ENCODE measurements at places on chromosomes 11 and 22.

- DNase-seq = no peak
These were observed 51.3 kb upstream of the FLI1 start for GRCh38 chr11:128642571-128642970.

GRCh38 chr11:30798547-30799236 lies 212.5 kb upstream of the MPPED2 start:
- DNase-seq = no peak

DNA sequence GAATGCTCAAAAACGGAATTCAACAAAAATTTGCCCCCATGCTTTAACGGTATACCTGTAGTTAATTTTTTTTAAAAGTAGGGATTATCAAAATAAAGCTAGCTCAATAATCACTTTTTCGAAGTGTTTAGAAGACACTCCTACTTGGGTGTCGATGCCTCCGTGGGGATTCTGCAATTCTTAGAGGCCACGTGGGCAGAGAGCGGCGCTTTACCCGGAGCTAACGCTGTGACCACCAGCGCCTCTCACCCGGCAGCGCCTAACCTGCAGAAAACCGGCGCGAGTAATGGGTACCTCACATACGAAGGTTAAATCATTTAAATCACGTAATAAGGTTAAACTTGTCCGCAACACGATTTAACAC lies 583 bp downstream of the TAF1D start:
- DNase-seq = no peak

GRCh38 chr11:11589437-11589836 lies 32.4 kb downstream of the GALNT18 start:
- no peak for DNase-seq

DNA sequence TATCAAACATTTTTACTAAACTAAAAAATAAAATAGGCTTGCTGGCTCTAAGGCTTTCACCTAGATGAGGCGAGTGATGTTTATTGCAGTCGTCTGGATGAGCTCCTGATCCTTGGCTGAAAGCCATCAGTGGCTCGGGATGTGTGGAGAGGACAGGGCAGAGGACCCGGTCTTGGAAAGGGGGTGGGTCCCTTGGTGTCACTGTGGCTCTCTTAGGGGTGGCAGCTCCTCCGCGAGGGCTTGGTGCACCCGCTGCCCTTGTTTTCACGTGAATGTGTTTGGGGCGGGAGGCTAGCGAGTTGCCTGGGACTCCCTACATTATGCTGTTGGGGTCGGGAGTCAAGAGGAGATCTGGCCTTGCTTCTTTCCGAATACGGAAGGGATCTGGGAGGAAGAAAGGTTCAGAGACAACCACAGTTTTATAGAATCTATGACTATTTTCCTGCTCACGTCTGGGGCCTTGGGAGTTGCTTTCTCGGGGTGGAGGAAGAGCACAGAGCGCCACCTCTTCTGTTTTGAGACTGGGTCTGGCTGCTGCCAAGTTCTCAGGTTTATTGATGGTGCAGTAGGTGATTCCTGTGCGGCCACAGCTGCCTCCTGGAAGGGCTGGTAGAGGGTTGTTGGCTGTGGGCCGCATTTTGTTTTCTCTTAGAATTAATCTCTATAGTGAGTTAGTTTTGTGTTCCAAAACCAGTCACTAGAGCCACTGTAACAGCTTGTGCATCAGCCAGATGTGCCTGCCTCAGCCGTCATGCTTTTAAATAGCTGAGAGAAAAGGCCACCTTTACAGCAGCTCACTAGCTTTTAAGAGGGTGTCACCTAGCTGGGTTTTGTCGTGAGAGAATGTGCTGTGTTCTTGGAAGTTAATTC lies 12.8 kb downstream of the TBC1D22A start:
- DNase-seq = no peak

GRCh38 chr11:119361056-119361787 lies 14.7 kb upstream of the MFRP start:
- DNase-seq = no peak

- peak; percentile 15 for DNase-seq
These were observed 149.5 kb downstream of the PGR start for GRCh38 chr11:100980156-100980555.

DNA sequence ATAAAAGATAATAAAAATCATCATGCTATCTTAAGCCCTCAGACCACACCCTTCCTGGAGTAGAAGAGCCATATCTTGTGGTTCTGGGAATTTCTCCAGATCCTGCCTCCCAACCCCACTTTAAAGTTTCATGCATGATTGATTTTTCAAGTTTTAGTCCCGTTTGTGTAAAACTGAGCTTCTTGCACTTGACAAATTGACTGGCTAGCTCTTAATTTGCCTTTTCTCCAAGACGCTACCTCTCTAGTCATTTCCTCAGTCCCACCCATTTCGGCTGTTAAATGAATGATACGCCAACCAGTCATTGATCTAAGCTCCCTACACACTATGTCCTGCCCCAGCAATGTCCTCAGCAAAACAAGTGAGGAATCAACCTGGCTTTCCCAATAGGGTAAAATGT lies 71.8 kb upstream of the TEAD1 start:
- no peak for DNase-seq

DNA sequence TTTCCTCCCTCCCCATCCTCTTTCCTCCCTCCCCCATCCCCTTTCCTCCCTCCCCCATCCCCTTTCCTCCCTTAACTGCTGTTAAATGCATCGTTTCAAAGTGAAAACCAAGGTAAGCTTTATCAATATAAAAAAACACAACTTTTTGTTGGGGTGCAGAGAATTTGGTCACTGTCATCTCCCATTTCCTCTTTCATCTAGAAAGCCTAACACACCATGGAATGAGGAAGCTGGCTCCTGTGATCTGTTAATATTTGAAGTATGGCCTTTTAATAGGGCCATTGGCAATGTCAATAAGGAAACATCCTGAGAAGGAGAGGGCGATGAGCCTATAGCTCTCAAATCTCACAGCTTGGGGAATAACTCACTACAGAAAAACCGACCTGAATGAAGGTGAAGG lies 7.0 kb downstream of the EXPH5 start:
- DNase-seq = no peak

- no peak for DNase-seq
These were observed 266.0 kb upstream of the MTNR1B start for GRCh38 chr11:92703449-92703830.

DNA sequence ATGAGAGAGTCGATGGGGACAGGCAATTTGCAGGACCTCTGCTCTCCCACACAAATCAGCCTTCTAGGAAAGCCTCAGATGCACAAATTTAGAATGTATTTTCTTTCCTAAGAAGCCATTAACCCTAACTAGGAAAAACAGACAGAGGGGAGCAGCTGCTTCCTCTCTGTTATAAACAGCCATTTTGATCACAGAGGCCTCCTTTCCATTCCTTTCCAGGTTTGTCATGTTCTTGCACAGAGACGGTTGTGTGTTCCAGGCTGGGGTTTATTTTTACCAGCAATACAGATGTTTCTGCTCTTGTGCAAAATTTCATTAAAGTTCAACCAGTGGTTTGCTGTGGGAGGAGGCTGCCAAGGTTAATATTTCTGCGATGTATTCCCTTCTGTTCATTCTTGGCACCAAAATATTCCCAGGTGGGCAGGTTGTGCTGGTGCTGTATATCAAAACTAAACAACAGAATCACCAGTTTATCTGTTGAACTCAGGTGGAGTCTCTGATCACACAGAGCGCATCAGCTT lies 90.2 kb downstream of the NAV2 start:
- DNase-seq = no peak

- no peak for DNase-seq
These were observed 6.9 kb downstream of the GP1BB start for GRCh38 chr22:19730198-19730597.

DNA sequence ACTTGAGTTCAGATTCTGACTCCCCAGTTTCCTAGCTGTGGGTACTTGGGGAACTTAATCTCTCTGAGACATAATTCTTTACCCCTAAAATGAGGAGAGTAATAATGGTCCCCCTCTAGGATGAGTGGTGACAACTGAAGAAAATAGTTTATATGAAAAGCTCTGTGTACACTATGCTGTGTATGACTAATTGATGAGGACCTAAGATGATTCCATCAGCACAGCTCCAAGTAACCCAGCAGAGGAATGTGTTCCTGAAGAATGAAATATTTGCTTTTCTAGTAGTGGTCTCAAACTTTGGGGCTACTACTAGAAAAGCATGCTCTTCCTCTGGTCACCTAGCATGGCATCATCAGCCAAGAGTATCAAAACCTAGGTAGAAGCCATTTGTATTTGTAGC lies 217.3 kb upstream of the NARS2 start:
- no peak for DNase-seq

DNA sequence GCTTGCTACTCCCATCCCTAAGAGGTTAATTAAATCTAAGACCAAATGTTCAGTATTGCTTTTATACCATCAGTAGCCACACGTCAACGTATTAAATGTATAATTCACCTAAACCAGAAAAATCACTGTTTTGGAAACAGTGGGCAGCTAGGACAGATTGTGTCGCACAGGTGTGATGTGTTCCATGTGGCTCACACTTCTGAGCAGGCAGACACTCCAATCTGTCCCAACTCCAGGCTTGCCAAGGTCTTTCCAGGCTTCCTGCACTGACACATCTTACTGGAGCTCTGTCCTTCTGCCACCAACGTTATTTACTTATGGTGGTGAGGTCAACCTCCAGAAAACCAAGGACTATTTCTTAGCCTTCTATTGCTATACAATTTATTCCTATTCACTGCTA lies 11.4 kb downstream of the SIAE start:
- no peak for DNase-seq

DNA sequence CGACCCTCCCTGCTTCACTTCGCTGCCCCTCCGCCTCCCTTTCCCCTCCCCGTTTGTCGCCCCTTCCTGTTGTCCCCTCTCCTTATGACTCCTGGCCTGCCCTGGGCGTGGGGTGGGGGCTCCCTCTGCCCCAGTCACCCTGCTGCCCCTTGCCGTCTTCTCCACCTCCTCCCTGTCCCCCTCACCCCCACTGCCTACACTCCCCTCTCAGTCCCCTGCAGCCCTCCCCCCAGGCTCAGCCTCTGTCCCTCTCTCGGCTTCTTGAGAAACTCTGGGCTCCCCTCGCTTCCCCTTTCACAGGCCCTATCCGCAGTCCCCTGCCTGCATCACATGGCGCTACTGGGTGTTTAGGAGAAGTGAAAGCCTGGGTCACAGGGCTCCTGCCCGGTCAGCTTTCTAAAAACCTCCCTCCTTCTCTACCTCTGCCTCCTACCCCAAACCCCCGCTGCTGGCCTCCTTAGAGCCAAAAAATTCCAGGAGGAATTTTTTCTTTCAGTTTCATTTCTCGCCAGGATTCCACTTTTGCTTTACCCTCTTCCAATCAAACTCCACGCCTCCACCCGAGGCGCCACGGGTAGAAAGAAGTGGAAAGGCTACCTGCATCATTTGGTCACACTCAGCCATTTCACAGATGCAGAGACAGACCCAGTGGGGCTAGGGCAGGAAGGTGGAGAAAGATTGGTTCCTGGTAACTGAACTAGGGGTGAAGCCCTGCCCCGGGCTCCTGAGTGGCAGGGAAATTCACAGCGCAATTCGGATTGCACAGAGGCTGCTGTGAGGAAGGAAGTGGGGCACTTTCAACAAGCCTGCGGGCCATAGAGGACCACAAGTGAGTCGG lies at the start of gene SLC15A3:
Gene SLC15A3 (minus strand): TSS at position 273 of the 838 bp plus-strand sequence. CDS start 625 bp downstream, outside the sequence.
- DNase-seq = peak; percentile 57

DNA sequence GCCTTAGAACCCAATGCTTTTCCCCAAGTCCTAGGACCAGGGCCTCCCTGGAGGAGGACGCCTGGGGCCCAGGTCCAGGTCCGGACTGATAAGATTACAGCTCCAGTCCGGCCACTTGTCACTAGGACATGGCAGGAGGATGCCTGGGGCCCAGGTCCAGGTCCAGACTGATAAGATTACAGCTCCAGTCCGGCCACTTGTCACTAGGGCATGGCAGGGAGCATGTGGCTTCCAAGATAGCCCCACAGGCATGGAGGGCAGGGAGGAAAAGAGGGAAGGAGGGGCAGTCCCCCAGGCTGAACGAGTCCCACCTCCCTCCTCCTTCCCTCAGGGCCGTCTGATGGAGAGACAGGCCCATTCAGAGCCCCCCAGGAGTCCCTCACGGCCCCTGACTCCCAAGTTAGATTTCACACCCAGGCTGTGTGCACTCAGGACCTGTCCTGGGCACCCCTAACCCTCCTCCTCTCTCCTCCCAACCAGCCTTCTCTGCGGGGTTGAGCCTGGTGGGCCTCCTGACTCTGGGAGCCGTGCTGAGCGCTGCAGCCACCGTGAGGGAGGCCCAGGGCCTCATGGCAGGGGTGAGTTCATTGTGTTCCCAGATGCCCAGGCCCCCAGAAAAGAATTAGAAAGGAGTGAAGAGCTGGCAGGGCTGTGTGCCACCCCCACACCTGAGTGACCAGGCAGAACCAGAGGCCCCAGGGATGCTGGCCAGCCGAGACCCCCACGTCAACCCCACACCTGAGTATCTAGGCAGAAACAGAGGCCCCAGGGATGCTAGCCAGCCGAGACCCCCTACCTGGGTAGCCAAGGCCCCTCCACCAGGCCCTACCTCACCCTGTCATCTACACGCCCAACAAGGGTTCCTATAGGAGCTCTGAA lies 2.1 kb downstream of the TSPAN32 start:
- DNase-seq = no peak

GRCh38 chr11:58629857-58630256 lies 7.4 kb downstream of the CNTF start:
- no peak for DNase-seq

- DNase-seq = no peak
These were observed 46.7 kb upstream of the INCENP start for GRCh38 chr11:62077132-62077531.

DNA sequence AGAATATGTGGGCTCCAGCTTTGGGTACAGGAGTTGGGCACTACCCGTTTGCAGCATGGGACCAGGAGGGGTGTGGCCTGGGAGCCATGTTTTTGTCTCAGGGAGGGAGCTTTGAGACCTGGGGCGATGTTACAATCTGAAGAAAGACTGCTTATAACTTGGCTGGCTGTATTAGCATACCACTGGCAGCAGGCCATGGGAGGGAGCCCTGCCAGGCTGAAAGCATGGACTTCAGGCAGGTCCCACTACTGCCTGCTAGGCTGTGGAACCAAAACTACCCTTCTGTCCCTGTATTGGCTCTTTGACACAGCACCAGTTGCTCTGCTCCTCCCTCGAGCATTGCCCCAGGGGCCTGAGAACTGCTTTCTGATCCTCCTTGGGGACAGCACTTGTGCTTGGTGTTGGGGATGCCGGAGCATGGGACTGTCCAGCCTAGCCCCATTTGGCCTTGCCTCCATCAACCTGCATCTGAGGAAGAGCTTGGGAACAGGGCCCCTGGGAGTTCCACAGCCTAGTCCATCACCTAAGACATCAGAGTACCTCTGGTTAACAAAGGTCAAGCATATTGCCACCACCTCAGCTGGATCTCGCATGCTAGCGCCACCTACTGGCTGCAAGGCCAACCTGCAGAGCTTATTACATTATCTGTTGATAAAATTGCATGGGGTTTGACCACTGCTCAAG lies 217.4 kb downstream of the SBF2 start:
- peak; percentile 25 for DNase-seq

Measured in right lung (tissue), 10 donors.